Natural killer cell (primary cell): ENCODE measurements at places on chromosomes 1 and 21. TPM values are rescaled to one million over a fixed set of nuclear protein-coding genes. Genes with fewer than 3 reads are reported as not detected.
A peak's percentile ranks its signal among the peaks of the same experiment; 100 is the strongest.

- no peak for DNase-seq
Observed at GRCh38 chr1:159868766-159869165, 6.3 kb upstream of the VSIG8 start.

DNA sequence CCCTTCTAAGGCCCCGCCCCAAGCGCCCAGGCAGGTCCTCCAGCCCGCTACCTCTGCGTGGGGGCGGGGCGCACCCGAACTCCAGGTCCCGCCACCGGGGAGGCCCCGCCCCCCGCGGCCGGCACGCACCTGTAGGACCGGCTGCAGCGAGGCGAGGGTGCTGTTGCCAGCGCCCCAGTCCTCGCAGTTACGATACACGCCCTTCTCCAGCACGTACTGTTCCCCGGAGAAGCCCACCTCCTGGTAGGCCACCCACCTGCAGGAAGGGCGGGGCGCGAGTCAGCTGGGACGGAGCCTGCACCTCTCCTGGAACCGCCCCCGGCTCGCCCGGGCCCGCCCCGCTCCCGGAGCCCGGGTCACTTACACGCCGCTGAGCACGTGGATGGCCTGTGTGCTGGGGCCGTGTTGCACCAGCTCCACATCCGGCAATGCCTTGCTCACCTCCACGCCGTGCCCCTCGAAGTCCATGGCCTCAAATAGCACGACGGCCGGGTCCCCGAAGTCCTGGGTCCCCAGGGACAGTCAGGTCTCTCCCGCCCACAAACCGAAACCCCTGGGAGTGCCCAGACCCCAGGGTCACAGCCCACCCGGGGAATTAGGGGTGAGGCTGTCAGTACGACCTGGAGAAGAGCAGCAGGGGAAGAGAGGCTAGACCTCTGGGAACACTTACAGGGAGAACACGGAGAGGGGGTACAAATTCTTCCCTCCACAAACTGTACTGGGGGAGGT, 17.3 kb downstream of the CRYBG2 start:
- DNase-seq: peak; percentile 64

DNA sequence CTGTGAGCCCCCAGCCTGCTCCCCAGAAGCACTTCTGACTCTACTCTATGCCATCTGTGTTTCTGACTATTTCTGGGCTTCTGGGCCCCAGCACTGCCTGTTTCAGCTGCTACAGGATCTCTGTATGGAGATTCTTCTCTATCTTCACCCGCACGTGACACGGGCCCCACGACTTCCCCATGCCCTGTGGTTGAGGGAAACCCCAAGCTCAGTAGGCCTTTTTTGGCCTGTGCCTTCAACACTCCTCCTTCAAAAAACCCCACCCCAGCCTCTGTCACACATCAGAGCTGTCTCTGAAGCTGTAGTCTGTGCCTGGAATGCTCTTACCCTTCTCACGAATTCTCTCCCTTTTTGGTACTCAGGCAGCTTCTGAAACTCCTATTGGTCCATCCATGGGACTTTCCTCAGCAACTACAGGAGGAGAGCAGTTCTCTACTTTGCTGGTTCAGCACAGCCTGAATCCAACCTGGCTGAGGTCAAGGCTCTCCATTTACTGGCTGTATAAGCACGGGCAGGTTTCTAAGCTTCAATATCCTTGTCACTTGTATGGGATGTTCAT, 2.0 kb upstream of the NID1 start:
- DNase-seq: peak; percentile 24

TMOD4 gene
- 2.6 TPM for total RNA-seq

- DNase-seq: no peak
Observed at GRCh38 chr1:11479375-11479979, 522 bp downstream of the DISP3 start.

ST3GAL3 gene
- total RNA-seq: 27.3 TPM

DNA sequence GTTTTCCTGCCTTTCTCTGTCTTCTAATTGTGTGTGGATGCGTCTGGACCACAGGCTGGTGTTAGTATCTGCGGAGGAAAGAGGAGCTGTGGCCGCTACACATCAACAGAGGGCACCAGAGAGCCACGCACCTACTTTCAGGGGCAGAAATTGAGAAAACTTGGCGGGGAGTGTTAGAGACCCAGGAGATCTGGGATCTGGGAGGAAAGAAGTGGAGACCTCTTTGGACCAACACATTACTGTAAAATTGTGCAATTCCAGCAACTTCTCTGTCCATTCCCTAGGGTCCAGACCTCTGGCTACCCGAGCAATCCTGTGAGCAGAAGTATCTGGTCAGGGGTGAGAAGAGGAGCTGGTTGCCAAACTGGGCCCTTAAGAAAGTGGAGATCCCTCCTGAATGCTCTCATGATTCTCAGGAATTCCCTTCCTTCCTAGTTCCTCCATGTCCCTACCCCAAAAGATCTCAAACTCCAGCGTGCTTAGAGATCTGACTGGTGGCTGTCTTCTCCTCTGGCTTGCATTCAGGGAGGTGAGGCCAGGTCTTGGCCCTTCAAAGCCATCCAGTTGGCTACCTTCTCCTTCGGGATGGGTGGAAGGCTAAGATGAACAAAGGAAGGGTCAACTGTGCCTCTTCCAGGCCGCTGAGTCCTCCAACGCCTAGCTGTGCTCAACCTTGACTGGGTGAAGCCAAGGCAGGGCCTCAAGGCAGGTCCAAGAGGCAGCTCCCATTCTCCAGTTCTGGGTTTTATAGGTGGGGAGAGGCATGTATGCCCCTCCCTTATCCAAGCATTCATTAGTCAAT, 1.2 kb upstream of the KIRREL1 start:
- peak; percentile 64 for DNase-seq

LMX1A gene
- total RNA-seq: not detected

DNA sequence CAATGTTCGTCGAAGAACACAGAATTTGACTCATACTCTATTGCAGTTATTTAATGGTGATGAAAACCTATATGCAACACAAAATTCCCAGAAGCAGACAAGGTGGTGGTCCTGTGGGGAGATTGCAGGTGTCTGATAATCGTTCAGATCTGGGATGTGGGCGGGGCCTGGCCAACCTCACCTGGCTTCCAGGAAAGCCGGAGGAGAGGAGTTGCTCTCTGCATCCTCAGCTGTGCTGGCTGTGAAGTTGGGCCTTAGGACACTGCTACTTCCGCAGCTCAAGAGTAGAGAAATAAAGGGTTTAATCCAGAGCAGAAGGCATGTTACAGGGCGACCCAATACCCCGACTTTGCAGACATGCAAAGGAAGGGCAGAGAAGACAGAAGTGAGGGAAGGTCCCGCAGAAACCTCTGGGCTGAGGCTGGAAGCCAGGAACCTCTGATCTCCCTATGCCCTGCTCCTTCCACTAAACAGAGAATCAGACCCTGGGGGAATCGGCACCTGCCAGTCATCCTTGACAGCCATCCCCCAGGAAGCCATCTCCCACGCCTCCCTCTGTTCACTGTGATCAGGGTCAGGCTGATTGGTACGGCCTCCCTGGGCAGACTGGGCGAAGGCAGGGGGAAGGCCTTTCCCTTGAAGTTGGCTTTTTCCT, 590.3 kb downstream of the AJAP1 start:
- no peak for DNase-seq

HPCA gene
- 0.59 TPM for total RNA-seq

GRCh38 chr1:95237981-95238703, 4.1 kb downstream of the RWDD3 start:
- no peak for DNase-seq

- DNase-seq: no peak
Observed at GRCh38 chr1:181122222-181122621, 33.7 kb downstream of the IER5 start.

DNA sequence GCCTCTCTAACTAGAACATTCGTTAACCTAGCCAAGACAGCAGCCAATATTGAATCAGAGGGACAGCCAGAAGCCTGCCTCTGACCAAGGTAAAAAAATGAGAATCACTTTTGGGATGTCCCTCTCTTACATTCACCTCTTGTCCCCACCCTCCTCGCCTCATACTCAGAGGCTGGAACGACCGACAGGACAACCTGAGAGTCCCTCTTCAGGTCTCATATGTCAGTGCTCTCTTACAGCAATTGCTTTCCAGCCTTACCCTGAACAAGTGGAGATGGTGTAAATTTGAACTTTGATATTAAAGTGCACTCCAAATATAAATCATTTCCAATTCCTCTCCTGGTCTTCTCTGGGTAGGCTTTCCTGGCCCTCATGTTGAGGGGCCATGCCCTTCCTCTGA, 327.5 kb downstream of the KCTD3 start:
- DNase-seq: no peak

GRCh38 chr21:42439284-42440186, 35.8 kb downstream of the UBASH3A start:
- DNase-seq: peak; percentile 40

PPFIA4 gene
- 0.88 TPM for total RNA-seq

HAPLN2 gene
- not detected for total RNA-seq

RPTN gene
- not detected for total RNA-seq

SRP9 gene
- 83.1 TPM for total RNA-seq

DNA sequence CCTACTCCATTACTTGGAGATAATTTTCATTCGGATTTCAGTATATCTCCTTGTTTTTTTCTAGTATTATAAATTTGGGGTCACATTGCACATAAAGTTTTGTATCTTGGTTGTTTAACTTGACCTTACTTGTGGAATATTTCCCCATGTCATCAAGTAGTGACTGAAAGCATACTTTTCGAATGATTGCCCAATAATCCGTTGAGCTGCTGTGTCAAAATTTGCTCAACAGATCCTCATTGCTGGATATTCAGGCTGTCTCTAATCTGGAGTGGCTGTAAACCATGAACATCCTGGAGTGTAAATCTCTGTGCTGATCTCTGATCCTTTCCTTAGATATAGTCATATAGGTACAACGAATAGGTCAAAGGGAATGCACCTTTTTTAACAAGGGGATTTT, 4.9 kb downstream of the NIPAL3 start:
- DNase-seq: no peak

DNA sequence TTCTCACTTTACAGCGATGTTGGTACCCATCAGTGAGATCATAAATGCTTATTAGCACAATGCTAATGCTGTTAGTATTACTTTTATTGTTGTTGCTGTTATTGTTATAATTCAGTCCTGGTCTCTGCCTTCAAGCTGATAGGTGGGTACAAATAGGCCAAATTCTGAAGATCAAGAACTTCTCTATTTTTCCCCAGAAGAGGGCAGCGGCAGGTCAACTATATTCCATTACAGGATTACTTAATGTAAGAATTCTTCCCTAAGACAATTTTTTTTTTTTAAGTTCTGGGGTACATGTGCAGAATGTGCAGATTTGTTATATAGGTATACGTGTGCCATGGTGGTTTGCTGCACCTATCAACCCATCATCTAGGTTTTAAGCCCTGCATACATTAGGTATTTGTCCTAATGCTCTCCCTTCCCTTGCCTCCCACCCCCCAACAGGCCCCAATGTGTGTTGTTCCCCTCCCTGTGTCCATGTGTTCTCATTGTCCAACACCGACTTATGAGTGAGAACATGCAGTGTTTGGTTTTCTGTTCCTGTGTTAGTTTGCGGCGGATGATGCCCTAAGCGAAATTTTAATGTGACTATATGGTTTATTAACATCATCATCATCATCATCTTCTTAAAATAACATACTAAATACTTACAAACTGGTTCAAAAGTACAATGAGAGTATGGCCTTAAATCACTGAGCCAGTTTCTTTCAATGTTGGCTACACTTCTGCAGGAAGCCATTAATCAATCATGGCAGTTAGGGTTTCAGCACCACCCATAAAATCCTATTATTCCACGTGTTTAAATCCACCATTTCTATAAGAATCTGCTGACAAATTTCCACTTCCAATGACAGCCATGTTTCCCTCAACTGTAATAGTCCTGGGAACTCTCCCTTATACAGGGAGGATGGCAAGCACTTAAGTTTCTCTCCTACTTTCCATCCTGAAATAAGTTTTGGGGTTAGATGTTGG, 19.2 kb downstream of the SLC19A2 start:
- no peak for DNase-seq

FALEC gene
- not detected for total RNA-seq

S100A14 gene
- total RNA-seq: not detected

DNA sequence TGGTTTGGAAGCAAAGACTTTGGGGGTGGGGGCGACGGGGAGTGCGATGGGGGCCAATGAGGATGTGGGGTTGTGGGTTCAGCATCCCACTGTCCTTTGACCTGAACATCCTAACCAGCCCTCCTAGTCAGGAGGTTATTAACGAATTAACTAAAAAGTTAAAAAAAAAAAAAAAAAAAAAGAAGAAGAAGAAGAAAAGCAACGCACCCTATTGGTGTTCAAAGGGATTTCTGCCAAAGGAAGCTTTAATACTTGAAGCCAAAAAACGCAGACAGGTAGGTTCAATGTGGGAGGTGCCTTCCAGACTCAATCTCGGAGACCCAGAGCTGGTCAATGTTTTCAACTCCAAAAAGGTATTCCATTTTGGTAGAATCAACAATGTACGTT, 2.2 kb downstream of the CLIC6 start:
- DNase-seq: no peak

DNA sequence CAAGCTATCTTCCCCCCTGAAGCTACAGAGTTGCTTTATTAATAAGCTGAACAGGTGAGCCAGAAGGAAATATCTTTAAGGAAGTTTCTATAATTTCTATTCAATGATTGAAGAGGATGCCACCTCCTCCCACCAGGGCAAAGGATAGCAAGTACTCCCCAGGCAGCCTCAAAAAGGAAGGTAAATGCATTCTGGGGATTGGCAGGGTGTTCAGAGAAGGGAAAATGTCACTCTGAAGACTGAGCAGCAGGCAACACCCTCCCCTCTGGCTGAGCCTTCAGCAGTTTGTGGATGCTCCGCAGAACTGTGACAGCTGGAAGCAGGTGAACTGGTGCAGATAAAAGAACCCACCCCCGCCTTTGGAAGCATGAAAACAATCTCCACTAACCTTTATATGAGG, 140.8 kb downstream of the BRINP2 start:
- no peak for DNase-seq

PIP5K1A gene
- 42.0 TPM for total RNA-seq

DNA sequence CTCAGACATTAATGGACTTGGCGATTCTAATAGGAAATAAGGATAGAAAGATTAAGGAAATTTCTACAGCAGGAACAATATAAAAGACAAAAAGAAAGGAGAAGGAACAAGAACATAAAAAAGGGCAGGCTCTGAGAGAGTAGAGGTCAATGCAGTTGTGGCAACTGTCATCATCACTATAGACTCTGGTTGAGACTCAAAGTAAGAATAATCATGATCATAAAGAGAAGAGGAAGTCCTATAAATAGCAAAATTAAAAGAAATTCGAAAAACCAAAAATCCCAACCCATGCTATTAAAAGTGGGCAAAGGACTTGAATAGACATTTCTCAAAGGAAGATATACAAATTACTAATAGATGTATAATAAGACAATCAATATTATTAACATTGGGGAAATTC, 14.4 kb upstream of the XCL1 start:
- DNase-seq: no peak

DNA sequence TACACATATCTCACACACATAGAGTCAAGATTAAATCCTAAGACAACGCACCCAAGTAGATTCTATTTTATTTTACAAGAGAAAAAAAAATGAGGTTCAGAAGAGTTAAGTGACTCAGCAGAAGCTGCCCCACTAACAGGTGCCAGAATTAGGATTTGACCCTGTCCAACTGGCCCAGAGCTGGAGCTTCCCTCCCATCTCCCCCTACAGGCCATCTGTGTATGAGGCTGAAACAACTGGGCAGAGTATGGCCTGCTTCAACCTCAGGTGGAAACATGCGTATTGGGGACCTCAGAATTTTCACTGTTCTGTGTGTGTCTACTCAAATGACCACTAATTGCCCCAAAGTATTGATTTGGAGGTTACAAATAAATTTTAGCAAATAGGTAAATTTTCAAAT, 29.9 kb downstream of the PSMG1 start:
- no peak for DNase-seq
